Spinal cord (tissue), 10 donors: ENCODE measurements at places on chromosomes 6 and 20.

GRCh38 chr6:153309651-153310050, 178.6 kb upstream of the RGS17 start:
- DNase-seq: no peak

DNA sequence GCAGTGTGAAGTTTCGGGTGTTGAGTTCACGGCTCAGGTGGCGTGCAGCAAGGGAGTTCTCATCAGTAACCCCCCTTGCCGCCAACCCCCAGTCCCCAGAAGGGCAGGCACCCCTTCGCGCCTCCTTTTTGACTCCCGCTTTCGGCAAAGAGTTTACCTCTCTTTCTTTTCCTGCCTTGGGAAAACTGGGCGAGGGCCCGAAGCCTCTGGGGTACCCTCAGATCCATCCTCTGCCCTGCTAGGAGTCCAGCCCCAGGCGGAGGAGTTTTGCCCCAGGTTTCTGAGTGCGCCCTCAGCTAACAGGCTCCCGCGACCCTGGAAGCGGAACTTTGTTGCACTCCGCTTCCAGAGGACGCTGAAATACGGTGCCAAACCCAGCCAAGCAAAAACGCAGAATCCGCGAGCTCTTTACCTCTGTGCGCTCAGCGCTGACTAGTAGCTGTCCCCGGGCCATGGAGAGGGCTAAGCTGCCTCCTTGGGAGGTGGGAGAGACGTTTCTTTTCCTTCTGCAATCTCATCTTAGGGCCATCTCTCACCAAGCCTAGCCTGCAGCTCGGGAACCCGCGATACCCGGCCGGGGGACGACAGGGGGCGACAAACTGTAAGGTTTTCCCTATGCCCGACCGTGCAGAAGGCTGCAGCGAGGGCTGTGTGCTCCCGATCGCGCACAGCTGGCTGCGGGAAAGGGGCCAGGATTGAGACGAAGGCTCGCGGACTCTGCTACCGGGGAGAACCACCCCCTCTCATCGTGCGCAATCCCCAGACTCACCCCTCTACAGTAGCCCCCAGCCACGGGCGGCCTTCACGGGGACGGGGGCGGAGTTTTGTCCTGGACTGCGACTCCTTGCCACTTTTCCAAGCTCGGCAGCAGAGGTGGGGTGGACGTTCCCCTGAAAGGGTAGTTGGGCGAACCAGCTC, 2.7 kb upstream of the PAX1 start:
- DNase-seq: peak; percentile 90

- DNase-seq: no peak
These were observed 516.4 kb upstream of the ARID1B start for GRCh38 chr6:156260815-156261214.

- DNase-seq: no peak
These were observed 548.5 kb downstream of the CD83 start for GRCh38 chr6:14665827-14666724.

DNA sequence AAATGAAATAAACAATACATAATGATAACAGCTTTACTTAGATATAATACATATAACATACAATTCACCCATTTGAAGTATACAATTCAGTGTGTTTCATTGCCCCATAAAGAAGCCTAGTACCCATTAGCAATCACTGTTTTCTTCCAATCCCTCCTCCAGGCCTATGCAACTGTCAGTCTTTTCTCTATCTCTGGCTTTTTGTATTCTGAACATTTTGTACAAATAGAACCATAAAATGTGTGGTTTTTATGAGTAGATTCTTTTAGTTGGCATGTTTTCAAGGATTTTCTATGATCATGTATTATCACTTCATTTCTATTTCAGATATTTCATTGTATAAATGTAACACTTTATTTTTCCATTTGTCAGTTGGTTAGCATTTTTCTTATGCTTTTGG, 54.6 kb upstream of the MYO6 start:
- no peak for DNase-seq

DNA sequence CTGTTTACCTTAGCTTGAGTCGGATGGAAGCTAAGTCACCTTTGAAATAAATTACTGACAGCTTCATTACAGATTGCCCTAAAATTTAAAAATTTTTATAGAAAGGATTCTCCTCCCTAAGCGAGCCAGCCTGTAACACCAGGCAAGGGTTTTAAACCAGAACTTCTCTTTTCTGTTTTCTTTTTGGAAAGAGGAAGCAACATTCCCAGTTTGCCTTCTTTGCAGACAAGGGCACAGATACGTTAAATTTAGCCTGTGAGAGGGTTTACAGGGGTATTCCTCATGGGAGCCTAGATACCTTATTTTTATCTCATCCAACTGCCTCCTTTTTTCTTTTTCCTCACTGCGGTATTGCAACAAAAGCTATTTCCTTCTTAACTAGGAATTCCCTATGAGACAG, 45.0 kb downstream of the GNAS start:
- no peak for DNase-seq

- DNase-seq: no peak
These were observed 246.7 kb downstream of the MAFB start for GRCh38 chr20:40442181-40442963.

- no peak for DNase-seq
These were observed 18.6 kb downstream of the FYN start for GRCh38 chr6:111854683-111855082.

- DNase-seq: no peak
These were observed 603.8 kb downstream of the PRKN start for GRCh38 chr6:162123797-162124196.

- DNase-seq: no peak
These were observed 18.0 kb downstream of the AIG1 start for GRCh38 chr6:143078468-143079324.

GRCh38 chr6:111129013-111129412, 41.7 kb downstream of the SLC16A10 start:
- DNase-seq: peak; percentile 87

GRCh38 chr6:86535100-86535499, 402.2 kb upstream of the HTR1E start:
- no peak for DNase-seq

- no peak for DNase-seq
These were observed 157.2 kb downstream of the CD83 start for GRCh38 chr6:14274546-14275492.

DNA sequence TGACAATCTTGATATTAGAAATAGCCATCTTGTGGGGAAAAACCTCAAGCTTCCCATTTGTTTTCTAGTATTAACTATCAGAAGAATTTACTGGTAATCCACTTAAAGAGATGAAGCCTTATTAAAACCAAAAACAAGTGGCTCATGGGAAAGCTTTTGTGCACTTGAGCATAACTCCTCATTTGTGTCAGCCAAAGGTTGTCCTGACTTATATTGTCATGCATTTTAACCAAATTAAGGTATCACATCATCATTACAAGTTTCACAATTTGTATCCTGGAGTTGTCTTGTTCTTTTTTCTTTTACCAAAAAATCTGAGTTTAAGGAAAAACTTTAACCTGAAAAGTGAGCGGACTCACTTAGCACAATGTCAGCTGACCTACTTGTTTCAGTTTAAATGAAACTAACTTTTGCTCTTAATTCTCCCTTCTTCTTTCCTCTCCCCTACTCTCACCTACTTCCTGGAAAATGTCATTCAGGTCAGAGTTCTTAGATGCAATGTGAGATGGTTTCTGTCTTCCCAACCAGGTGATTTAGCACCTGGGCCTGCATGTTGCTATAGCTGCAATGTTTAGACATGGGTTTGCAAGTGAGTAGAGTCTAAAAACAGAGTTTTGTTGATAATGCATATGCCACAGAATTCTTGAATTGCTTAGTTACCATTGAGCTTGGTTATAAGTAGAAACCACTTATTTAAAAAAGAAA, 82.8 kb downstream of the TNFAIP3 start:
- DNase-seq: no peak

DNA sequence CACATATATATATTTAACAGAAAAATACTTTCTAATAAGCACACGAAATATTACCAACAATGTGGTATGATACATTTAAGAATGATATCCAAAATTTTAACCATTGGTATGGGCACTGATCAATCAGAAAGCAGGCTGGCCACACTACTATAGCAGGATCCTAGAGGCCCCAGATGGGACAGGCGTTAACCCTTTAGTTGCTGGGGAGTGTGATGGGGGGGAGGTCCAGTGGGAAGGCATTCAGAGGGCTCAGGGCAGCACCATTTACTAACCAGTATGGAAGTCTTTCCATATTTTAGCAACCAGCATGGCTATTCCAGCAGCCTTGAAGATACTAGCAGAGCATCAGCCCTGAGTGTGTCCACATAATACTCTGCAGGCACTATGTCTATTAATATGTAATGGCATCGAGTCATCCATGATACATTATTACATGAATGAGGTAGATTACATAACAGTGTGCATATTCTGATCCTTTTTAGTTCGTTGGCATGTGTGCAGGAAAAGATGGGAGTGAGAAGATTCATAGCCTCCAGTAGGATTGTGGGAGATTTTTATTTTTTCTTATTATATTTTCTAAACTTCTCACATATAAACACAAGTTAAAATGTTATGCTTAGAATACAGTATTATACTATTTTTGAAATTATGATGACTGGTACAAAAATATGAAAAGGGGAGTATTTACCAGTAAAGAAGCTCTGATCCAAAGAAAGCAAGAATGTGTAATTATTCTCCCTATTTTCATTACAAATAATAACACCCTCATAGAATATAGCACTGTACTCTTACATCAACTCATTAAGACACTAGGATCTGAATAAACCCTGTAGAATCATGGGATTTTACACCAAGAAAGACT, 78.9 kb downstream of the FAM217A start:
- DNase-seq: no peak

DNA sequence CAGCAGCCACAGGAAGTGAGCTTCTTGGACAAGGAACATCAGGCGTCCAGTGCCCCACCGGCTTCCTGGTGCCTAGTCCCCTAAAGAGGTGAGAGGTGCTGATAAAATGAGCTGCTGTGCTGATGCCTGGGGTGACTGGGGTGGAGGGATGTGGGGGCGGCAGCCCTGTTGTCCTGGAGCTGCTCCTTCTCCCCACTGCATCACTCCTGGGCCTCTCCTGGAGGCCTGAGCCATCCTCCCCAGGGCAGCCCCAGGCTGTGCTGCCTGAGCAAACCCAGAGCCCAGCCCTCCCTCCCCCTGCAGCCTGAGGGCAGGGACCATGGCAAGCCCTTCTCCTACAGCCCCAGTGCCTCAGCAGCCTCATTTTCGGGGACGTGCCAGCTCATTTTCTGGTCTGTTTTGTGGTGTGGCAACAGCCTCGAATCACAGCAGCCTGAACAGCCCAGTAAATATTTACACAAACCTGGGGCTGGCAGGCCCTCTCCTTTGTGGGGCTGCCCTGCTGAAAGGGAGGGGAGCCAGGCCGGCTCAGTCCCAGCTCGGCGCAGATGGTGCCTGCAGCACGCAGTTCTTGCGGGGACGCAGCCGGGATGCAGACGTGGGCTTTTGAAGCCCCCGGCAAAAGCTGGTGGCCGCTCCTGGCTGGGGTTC, 259.9 kb downstream of the DLL1 start:
- peak; percentile 63 for DNase-seq

DNA sequence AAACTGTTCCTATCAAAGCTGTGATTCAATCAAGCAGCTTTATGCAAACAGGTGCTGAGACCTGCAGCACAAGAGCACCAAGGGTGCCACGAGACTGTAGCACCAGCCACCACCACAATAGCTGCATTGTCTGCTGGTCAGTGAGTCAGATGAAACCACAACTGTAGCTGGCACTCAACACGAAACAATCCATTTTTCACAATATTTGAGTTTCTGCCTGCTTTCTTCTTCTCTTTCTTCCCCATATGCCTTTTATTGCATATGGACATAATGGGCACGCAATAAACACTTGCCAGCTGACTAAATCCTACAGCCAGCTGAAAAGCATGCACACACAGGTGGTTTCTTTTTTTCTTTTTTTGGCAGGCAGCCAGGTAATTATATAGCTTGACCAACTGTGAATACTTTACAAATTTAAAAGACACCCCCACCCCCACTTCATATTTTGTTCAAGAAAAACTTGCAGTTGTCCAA, 16.6 kb downstream of the SLC2A12 start:
- DNase-seq: no peak

- DNase-seq: no peak
These were observed 48.2 kb upstream of the FAM50B start for GRCh38 chr6:3800850-3801591.

DNA sequence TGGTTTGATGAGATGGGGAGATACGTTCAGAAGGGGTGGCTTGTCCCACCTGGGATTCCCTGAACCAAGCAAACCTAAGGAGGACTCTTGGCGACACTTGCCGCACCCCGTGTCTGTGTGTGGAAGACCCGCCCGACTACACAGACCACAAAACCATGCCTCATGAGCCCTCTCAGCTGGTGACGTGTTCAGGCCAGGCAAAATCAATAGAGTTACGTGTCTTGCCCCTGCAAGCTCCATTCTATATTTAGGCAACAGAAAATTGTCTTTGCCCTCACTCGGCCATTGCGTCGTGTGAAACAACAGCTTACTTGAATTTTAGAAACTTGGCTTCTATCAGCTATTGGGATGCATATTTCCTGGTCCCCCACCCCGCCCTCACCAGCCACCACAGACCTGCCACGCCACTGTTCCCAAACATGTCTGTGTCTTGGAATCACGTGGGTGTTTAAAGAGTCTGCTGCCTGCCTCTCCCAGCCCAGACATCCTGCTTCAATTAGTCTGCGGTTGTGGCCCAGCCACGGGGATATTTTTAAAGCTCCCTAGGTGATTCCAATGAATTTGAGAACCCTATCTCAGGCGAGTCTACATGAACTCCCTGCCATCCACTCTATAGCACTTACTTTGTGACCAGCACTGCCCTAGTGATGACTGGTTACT, 279.2 kb upstream of the EXOC2 start:
- DNase-seq: no peak

DNA sequence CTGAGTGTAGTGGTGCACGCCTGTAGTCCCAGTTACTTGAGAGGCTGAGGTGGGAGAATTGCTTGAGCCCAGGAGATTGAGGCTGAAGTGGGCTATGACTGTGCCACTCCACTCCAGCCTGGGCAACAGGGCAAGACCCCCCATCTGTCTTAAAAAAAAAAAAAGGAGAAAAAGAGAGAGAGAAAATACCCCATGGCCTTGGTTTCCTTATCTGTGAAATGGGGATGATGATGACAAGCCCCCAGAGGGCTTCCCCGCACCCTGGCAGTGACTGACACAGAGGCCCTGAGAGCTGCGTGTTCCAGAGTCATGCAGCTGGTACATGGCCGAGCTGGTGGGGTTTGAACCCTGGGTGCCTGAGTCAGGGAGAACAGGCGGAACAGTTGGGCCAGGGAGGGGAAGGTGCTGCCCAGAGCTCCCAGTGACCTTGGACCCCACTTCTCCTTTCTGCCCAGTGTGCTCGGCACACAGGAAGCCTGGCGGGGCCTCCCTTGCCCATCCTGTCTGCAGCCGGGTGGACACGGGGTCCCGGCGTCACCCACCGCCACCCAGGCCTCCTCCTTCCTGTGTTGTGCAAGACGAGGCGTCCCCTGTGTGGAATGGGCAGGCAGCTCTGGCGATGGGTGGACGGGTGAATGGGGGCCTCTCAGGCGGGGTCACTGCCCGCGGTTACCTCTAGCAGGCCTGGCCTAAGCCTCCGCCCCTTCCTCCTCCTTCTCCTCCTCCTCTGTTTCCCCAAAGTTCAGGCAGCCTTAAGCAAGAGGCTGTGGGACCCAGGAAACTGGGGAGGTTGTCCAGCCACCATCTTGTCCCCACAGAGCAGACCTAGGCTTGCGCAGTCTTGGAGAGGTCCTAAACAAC, 84.2 kb downstream of the CEBPB start:
- no peak for DNase-seq
